ENCODE measurements at places on chromosomes 4 and X.

- no peak for DNase-seq
Measured at GRCh38 chrX:7252013-7252610, 104.2 kb upstream of the PUDP start.

DNA sequence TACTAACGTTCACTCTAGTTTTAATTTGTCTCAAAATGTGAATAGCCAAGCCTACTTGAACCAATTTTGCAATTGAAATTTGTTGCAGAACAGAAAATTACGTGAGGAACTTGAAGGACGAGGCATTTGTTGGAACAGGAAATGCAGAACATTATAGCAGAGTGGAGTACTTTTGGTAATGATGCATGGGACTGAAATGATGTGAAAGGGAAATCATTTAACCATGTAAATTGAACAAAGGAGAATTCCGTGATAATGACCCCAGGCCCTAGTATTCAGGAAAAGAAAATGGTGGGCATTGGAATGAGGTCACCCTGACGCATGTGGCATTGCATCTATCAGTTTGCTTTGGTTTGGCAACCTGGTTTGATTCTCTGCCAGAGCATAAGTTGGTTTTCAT is 44.9 kb upstream of the BEND4 start:
- no peak for DNase-seq

DNA sequence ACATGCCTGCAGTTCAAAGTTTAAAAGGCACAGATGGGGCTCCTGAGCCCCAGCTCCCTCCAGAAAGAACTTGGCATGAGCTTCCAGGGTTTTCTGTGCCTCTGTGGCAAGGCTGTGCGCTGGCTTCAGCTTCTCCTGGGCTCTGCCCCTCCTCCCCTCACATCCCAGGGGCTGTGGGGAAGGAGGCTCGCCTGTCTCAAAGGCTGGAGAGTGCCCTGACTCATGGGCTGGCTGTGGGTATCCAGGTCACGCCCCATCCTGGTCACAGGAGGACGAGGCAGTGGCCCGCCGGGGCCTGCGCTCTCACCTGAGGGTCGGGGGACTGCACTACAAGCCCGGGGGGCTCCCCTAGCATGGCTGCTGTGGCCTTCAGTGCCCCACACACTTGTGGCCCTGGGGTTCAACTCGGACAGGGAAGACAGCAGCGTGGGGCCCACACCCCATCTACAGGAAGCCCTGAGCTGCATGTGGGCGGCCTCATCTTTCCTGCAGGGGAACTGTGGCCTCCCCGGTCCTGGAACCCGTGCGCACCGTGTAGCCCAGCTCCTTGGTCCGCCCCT is 17.9 kb downstream of the LRPAP1 start:
- DNase-seq, result no peak

DNA sequence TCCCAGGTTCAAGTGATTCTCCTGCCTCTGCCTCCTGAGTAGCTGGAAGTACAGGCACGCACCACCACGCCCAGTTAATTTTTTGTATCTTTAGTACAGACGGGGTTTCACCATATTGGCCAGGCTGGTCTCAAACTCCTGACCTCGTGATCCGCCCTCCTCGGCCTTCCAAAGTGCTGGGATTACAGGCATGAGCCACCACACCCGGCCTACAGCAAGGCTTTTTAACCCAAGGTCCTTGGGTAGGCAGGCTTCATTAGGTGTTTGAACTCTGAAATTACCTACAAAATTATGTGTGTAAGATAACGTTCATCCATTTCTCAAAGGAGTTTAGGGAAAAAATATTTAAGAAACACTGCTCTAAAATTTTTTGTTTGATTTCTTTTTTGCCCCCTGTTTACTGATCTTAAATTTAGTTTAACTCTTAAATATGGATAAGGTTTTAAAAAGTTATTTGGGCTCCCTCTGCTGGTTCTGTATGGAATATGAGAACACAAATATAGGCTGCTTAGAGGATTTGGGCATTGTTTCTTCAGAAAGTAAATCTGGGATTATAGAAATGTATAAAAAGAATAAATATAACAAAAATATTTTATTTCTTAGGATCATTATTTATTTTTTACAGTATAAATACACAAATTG is 92.8 kb downstream of the CBR4 start:
- no peak for DNase-seq

DNA sequence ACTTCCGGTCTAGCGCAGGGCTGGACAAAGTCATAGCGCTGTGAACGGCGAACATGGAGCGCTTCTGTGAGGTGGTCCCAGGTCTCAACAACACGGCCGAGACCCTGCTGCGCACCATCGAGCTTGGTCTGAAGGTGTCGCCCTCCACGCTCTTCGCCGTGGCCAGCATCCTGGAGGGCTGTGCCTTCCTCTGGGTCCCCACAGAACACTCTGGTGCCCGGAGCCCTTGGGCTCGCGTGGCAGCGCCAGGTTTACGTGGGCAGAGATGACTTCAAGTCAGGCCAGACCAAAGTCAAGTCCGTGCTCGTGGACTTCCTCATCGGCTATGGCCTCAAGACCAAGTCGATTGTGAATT is 128.6 kb downstream of the ANAPC4 start:
- DNase-seq, result no peak

DNA sequence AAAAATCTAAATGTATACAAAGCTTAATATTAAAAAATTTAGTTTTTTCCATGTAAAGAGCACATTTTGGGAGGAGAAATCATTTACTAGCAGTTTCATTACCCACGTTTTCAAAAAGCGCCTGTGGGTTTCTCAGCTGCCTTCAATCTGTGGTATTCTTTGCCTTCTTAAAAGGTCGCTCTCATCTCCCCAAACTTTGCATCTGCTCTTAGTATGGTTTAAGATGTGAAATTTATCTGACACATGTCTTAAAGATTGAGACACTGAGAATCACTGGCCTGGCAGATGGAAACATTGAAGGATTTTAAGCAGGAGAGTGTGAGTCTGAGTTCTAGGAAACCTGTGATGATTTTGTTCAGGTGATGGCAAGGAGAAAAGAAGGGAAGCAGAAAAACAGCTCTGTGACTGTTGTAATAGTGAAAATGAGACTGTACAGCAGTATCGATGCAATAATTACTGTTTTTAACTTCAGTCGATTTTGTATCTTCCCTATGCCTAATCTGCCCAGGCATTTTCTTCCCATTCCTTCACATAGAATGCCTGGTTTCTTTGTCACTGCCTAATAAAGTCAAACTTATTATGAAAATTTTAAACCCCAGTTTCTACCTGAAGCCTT is 75.9 kb downstream of the PAQR3 start:
- DNase-seq, result no peak

- no peak for DNase-seq
Measured at GRCh38 chr4:161203865-161204264, 959.9 kb downstream of the FSTL5 start.

GRCh38 chrX:152810403-152810802 is 20.2 kb downstream of the CETN2 start:
- DNase-seq, result no peak

DNA sequence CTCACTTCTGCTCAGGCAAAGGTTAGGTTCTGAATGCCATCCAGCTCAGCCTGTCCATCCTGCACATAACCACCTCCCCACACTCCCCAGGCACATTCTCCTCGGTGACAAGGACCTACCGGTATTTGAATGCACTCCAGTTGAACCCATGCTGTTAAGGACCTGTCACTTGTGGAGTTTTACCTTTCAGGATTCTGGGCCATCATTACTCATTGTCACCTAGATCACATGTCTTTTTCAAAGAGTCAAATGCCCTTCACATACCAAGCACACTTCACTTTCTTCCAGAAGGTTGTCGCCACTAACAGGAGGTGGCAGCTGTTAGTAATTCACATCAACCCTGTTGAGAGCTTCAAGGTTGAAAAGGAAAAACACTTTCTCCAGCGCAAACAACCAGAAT is 218.3 kb downstream of the SOWAHB start:
- no peak for DNase-seq

DNA sequence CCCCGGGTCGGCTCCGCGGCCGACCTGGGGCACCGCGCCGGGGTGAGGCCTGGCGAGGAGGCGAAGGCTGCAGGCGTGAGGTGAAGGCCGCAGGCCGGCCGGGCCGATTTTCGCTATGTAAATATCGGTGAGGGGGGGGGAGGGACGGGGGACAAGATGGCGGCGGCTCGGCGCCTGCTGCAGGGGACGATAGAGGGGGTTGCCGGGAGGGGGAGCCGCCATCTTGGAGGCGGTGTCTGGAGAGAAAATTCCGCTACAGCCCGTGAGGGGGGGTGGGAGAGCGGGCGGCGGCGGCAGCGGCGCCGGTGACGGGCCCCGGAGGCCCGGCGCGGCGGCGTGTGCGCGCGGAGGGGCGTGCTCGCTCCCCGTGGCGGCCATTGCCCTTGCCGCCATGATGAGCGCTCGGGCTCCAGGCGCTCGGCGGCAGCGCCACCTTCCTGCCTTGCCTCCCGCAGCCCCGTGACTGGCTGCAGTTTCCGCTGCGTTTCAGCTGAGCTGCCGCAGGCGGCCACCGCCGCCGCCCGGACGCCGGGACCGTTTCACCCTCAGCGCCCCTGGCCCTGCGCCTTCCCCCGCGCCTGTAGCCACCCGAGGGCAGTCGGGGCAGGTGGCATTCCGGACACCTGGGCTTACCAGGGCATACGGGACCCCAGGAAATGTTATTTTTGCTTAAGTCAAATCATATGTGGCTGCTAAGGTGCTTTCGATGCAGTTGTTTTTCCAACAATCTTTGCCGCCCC is 692 bp downstream of the ZFX start:
- peak; percentile 81 for DNase-seq

DNA sequence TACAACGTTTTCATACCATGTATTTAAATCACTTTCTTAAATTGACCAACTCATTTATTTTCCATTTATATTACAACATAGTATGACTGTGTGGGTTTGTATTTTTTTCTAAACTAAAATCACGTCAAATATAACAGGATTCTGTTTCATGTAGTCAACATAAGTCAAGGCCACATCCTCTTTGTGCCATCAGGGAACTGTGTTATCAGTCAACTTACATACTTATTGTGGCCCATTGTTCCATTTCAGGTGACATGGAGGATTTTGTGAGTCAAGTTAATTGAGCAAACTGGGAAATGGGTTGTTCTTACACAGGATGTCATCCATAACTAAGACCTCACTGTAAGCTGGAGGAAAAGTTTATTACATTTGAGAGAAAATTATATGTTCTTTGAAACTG is 35.9 kb downstream of the STK26 start:
- no peak for DNase-seq

GRCh38 chrX:112979879-112980278 is 139.2 kb upstream of the AMOT start:
- no peak for DNase-seq

GRCh38 chr4:38665551-38666411 is 1.8 kb downstream of the KLF3 start:
- DNase-seq, result no peak

DNA sequence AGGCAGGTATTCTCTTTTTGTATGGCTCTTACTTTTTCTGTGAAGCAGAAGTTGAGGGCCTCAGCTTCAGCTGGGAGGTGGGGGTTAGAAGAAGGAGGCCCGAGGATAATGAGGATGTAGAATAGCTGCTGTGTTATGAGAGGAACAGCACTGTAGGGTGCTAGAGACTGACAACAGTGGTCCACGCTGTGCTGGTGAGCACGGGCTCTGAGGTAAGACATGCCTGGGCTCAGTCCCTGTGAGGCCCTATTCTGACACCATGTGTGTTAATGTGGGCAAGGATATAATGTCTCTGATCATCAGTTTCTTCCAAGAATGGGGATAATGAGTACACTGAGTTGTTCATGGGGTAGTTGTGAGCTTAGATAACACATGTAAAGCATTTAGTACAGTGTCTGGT is 55.3 kb upstream of the SFRP2 start:
- DNase-seq, result no peak

DNA sequence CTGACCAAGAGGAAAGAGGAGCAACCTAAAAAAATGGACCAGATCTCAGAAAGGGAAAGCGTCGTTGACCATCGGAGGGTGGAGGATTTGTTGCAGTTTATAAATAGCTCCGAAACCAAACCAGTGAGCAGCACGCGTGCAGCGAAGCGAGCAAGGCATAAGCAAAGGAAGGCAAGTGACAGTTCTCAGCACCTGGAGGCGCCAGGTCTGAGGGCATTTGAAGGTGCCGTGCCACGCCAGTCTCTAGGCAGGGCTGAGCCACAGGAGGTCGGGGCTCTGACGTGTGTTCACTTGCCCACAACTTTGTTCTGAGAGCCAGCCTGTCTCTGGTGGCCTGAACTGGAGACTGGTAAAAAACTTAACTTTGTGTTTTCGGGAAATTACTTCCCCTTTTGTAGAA is 59.7 kb downstream of the TNIP2 start:
- DNase-seq, result no peak

DNA sequence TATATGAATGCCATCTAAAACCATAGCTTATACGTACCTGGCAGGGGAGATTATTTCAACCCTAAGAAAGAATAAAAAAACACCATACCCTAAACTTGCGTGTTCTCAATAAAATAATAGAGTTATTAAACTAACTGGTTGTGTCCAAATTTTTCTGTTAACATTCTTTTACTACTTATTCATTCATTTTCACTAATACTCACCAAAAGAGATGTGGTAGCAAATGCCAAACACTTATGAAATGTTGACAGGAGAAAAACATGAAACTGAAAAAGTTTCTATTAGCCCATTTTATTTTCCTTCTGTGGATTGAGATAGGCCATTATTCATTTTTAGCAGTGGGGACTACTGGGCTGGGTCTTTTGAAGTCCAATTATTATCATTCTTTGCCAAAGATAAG is 102.0 kb downstream of the TSPAN5 start:
- no peak for DNase-seq

DNA sequence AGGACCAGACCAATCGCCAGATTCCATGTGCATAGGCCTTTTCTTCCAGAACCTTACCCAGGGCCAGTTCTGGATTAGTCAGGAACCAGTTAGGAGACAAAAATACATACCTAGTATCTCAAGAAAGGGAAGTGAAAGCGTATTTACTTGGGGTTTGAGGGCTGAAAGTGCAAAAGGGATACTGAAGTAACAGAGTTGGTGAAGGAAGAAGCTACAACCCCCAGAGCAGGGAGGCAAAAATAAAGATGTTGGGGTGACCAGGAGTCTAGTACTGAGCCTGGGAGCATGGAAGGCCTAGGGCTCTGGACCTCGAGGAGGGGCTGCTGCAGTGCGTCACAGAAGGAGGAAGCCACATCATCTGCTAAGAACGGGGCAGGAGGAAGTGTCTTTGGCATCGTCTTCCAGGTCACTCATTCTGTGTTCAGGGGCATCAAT is 38.3 kb downstream of the TKTL1 start:
- DNase-seq, result no peak

GRCh38 chrX:41599507-41599906 is 89.3 kb upstream of the GPR34 start:
- no peak for DNase-seq

DNA sequence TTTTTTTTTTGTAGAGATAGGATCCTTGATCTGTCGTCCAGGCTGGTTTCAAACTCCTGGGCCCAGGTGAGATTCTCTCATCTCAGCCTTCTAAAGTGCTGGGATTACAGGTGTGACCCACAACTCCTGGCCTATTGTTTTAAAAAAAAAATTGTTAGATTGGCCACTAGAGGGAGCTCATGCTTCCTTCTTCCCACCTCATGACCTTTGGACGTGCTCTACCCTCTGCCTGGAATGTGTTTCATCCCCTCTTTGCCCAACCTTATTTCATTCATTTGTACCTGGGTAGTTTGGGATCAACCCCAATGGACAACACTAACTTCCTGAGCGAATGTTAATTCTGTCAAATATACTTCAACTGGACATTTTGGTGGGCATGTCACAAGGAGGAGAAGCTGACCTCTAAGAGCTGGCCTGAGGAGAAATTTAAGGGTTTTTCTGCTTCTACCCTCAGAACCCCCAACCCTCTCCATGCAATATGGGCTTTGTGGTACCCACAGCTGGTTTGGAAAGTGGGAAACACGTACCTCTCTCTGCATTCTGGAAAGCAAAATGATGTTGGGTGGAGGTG is 6.4 kb downstream of the PPEF2 start:
- DNase-seq, result no peak

- DNase-seq, result no peak
Measured at GRCh38 chr4:8198206-8198905, 734 bp upstream of the SH3TC1 start.

All from stimulated activated naive CD4-positive, alpha-beta T cell treated with Interleukin-2 at 50 U/mL for 16 hours (primary cell).